ENCODE measurements at places on chromosomes 4 and X. TPM values are rescaled to one million over a fixed set of nuclear protein-coding genes. Genes with fewer than 3 reads are reported as not detected.

The RAB33A gene
- total RNA-seq = 4.1 TPM

The KLHL2 gene
- total RNA-seq = 10.6 TPM

The TMPRSS11B gene
- 0.56 TPM for total RNA-seq

The ARHGAP4 gene
- total RNA-seq = 72.2 TPM

The PHOX2B gene
- not detected for total RNA-seq

The LRAT gene
- total RNA-seq = 0.64 TPM

The VEGFD gene
- 0.56 TPM for total RNA-seq

The SRPX gene
- total RNA-seq = 23.8 TPM

The SH3RF1 gene
- 23.5 TPM for total RNA-seq

The ARMCX6 gene
- total RNA-seq = 123 TPM

The FRAS1 gene
- 51.7 TPM for total RNA-seq

The MMRN1 gene
- 304 TPM for total RNA-seq

The YY2 gene
- total RNA-seq = 1.6 TPM

The COX7B2 gene
- not detected for total RNA-seq

The SERPINA7 gene
- not detected for total RNA-seq

The SFRP2 gene
- 4.1 TPM for total RNA-seq

The DMRTC1 gene
- 0.38 TPM for total RNA-seq

The PACRGL gene
- 9.2 TPM for total RNA-seq

The NHSL2 gene
- 57.6 TPM for total RNA-seq

The SPARCL1 gene
- 3.3 TPM for total RNA-seq

Measured in endothelial cell (in vitro differentiated cells).